Activated naive CD4-positive, alpha-beta T cell treated with anti-CD3 and anti-CD28 coated beads, Interleukin-2, amount 50 U/mL, for 16 hours (primary cell): ENCODE measurements at places on chromosomes 1 and 21.

- DNase-seq = no peak
These were observed 131.6 kb upstream of the POU3F1 start for GRCh38 chr1:38178216-38178615.

DNA sequence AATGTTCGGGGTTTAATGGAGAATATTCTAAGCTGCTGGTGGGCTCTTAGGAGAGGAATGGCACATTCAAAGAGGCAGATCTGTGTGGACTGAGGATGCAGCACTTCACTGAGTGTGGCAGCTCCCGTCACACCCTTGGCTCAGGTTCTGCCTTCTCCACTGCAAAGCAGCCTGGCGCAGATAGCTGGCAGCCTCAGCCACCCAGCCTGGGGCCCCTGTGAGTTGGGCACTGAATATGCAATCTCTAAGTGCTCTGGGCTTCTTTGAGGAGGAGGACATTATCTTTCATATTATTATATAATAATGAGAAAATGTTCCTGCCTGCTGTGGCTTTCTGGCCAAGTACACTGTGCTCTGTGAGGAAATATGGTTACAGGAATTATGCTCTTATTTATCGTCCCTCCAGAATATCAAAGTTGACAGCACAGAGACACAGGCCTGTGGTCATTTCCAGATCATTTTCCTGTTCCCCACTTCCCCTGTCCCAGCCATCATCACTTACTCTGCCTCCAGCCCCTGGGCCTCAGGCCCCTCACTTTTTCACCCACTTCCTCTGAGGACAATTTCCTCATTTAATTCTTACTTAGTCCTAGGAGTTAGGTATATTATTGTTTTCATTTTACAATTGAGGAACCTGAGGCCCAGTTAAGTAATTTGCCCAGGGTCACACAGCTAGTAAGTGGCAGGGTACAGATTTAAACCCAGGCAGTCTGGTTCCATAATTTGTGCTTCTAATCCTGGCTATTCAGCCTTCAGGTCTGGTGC, 53.6 kb downstream of the MAB21L3 start:
- DNase-seq = no peak

DNA sequence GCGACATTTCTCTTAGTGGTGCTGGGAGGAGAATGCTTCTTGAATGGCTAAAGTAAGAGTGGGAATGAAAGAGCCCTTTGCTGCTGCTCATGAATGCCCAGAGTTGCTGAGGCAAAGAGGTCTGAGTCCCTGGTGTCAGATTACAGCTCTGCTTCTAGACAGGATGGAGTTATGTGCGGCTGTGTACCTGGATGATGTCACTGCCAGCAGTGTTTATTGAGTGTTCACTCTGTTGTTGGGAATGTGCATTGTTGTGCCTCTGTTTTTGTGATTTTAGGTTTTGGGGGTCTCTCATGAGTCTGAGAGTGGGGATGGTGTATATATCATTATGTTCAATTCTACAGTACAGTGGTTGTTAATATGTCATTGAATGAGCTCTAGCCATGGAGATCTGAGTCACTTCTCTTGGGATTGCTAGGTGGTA, 2.7 kb downstream of the CDC14A start:
- DNase-seq = no peak

GRCh38 chr1:79362470-79362869, 355.9 kb upstream of the ADGRL4 start:
- no peak for DNase-seq

- no peak for DNase-seq
These were observed 360.2 kb upstream of the PTBP2 start for GRCh38 chr1:96361271-96361856.

GRCh38 chr1:17606826-17607440, 67.4 kb downstream of the ARHGEF10L start:
- no peak for DNase-seq

DNA sequence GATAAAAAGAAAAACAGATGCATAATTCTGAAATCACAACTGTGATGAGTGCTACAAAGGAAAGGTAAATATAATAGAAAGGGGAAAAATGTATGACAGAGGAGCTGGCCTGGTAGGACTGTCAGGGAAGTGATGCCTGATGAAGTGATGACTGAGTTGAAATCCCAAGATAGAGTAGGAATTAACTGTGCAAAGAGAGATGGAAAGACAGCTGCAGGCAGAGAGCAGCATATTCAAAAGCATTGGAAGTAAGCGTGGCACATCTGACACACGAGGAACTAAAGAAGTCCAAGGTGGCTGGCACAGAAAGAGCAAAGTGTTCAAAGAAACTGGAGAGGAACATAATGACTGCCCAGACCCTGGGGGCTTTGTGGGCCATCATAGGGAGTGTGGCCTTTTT, 121.6 kb upstream of the C1orf105 start:
- DNase-seq = no peak

- DNase-seq = no peak
These were observed 127.8 kb upstream of the NGF start for GRCh38 chr1:115465802-115466363.

DNA sequence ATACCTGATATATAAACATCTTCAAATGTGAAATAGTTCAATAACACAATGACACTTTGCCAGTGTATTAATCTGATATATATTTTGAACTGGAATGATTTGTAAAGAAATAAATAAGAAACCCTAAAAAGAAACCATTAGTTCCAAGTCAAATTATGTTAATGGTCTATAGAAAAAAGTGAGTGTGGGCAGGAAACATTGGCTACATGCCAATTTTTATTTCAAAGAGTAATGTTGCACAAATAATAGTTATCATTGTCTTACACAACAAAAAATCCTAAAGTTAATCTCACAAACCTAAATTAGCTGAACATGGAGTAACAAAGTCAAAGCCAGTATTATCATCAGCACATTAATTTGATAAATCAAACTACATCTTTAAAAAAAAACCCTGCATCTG, 37.9 kb upstream of the BATF3 start:
- no peak for DNase-seq

DNA sequence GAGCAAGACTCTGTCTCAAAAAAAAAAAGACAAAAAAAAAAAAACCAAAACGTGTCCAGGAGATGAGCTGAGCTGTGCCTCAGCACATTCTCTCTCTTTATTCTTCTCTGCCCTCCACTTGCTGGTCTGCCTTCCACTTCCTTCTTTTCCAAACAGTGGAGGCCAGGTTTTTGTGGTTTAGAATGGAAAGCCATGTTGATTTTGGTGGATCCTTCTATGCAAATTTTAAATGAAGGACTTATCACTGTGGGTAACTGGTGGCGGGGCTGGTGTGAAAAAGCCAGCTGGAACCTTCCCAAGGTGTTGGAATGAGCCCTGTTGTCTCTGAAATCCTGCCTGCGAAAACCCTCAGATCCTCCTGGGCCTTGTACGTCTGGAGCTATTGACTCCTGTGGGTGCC, 61.9 kb downstream of the PTPRU start:
- no peak for DNase-seq

DNA sequence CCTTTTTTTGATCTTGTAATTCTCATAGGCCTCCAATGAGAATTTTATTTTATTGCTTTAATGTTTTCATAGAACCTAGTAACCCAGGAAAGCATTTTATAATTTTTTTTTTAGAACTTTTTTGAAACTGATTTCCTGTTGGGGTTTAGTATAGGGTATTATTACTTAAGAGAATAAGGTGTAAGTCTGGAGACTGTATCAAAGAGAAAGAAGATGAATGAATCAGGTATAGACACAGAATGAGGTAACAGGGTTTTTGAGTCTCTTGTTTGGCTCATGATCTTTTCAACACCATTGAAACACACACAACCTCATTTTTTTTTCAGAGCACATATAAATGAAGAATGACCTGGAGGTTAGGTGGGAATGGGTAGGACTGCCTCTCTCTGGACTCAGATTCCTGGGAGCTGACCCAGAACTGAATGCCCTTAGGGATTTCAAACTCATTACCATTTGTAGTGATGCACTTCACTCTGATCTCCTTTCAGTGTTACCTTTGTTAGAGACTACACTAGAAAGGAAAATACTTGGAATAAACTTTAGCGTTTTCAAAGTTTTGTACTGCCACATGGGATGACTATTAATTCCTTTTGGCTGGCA, 51.0 kb downstream of the EPB41 start:
- no peak for DNase-seq

DNA sequence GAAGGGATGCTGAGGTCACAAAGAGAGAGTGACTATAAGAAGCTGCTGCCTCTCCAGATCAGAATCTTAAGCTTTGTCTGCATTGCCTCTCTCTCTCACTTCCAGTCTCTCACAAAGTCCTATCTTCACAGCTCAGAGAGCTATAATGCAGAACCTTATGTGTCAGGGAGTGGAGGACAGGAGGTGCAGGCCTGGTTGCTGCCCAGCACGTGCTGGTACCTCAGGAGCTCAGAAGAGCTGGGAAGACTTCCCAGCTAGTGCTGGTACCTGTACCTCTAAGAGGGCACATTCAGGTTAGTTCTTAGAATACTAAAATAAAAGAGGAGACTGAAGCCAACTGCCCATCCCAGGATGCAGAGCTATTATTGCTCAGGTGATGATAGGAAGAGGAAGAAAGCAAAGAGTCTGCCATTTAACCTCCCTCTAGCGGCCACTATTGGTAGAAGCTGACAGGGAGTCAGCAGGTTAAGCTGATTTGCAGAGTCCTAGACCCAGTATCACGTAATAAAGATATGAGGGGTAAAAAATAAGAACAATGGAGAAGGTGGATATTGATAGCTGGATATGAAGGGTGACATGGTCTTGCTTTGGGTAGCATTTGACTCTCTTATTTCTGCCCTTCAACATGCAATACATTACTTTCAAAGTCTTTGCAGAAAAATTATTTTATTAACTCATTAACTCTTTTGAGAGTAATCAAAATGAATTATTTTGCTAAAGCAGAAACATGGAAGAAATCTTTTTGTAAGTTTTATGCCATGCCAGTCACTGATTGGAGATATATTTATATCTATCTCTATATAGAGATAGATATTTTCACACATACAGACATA, 138.1 kb upstream of the HMCN1 start:
- peak; percentile 36 for DNase-seq

DNA sequence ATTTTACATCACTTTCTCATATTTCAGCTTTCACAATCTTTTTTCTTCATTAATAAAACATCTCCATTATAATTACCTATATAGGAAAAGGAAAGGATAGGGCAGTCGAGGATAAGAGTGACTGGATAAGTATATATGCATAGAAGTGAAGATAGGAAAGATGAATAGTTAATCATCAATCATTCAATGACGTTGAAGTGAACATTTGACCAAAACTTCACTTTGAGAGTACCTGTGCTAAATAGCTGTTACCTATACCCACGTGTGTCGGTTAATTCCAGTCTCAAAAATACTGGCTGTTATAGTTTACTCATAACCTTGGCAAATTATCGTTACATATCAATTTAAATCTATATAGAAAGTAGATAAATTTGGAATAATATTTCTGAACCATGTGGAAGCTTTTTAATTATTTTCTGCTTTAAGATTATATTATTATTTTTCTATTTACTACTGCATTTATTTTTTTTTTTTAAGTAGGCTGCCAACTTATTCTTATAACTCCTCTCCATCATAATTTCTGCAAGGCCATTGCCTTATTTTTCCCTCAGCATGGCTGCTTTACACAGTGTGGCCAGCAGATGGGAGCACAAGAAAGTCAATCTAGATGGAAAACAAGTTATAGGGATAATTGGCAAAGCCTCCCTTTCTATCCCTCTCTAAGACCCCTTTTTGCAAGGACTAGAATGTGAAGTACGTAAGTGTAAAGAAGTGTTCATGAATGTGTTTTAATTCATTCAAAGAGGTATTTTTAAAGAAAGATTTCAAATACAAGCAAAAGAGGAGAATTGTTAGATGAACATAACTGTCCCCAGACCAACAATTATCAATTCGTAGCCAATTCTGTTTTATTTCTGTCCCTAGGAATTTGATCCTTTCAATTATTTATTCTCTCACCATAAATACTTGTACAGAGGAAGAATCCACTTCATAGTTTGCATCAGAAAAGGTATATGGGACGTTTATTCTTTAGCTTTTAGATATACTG, 290.4 kb downstream of the KCNT2 start:
- DNase-seq = no peak

DNA sequence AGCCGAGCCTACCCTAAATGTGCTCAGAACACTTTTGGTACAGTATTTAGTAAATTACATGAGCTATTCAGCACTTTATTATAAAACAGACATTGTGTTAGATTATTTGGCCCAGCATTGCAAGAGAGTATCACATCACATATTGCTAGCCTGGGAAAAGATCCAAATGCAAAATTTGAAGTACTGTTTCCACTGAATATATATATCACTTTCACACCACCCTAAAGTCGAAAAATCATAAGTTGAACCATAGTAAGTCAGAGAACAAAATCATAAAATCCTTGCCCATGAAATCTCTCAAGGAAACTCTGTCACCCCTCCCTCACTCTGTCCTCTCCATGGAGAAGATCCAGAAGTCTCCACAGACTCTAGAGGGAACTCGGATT, 33.1 kb downstream of the RGS8 start:
- DNase-seq = no peak

GRCh38 chr1:185015631-185016030, 29.7 kb upstream of the RNF2 start:
- DNase-seq = no peak

DNA sequence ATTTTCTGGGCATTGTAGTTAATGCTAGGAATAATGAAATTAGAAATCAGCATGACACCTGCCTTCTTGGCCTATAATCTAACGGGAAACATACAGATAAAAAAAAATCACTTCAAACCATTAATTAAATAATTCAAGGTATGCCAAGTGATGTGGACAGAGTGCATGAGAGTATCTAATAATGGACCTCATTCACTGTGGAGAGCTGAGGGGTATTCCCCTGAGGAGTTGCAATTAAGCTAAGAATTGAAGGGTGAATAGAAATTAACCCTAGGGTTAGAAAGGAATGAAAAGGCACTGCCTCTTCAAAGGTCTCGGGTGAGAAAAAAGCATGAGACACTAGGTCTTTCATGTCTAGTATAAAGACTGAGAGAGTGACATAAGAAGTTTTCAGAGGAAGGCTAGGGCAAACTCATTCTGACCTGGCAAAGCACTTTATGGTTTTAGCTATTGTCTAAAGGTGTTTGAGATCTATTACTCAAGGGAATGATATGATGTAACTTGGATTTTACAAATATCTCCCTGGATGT, 466.1 kb downstream of the KCNT2 start:
- DNase-seq = no peak

GRCh38 chr1:53127546-53127945, 14.9 kb downstream of the SLC1A7 start:
- DNase-seq = no peak

DNA sequence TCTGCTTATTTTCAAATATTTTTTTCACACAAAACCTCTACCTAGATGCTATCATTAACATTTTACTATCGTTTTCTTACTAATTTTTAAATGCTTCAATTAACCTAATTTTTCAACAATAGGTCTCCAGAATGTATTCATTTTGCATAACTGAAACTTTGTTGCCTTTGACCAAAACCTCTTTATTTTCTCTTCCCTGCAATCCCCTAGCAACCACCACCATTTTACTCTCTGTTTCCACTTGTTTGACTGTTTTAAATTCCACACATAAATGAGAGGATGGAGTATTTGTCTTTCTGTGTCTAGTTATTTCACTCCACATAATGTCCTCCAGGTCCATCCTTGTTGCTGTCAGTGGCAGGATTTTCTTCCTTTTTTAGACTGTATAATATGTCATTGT, 9.5 kb upstream of the F13B start:
- DNase-seq = no peak

GRCh38 chr1:97004054-97004453, 282.5 kb downstream of the PTBP2 start:
- DNase-seq = no peak

GRCh38 chr1:159296706-159297375, 5.3 kb upstream of the FCER1A start:
- DNase-seq = no peak
